ENCODE measurements at places on chromosomes 13 and 19.

DNA sequence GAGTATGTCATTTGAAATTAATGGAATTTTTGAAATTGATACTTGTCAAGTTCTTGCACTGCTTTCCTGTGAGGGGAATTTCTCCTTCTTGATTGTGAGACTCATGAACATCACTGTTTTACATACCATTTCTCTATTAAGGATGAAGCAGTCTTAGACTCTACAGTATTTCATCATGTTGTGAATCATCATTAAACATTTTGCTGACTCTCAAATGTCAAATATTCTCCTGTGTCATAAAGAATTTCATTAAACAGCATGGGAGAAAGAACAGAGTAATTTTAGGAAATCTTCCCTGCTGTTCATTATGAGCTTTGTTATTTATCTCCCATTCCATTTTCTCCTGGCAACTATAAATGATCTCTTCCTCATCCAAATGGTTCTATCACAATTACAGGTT lies 729.0 kb downstream of the PCDH9 start:
- no peak for DNase-seq

DNA sequence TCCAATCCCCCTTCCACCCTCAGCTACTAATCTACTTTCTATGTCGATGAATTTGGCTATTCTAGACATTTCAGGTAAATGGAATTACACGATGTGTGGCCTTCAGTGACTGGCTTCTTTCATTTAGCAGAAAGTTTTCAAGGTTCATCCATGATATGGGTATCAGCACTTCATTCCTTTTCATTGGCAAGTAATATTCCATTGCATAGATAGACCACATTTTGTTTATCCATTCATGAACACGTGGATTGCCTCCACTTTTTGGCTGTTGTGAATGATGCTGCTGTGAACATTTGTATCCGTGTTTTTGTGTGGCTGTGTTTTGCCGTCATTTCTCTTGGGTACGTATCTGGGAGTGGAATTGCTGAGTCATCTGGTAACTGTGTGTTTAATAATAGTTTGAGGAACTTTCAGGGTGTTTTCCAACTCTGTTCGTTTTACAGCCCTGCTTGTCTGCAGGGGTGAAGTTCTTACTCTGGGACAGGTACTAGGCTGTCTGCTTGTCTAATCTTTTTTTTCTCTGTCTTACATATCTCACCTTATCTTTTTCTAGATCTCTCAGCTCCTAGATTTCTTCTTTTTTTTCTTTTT lies 32.5 kb downstream of the MARK4 start:
- no peak for DNase-seq

DNA sequence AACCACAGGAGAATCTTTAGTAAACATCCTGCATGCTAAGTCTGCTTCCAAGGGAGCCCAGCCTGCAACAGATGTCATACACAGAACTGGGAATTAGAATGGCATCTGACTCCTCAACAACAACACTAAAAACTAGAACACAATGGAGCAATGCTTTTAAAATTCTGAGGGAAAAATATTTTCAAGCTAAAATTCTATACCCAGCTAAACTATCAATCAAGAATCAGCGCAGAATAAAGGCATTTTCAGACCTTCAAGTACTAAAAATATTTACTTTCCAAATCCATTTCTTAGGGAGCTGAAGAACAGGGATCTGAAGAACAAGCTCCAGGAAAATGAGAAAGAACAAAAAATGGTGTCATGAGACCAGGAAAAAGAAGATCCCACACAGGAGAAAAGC lies 46.9 kb upstream of the CHST8 start:
- DNase-seq, result no peak

DNA sequence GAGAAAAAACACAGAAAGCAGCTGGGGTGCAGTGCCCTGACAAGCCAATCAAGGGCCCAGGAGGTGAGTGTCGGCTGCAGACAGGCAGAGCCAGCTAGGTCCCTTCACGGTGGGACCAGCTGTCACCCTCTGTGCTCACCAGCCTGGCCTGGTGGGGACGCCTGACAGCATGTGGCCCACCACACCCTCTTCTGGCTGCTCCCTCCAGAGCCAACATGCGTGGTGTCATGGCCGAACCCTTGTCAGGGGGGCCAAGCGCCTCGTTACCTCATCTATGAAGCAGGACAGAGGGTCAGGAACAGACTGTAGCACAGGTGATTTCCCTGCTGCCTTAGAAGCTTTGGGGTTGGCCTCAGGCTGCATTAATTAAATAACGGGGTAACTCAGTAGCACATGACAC lies 40.0 kb upstream of the ISYNA1 start:
- DNase-seq, result no peak

GRCh38 chr13:24050796-24051715 lies 109.5 kb upstream of the SPATA13 start:
- no peak for DNase-seq

DNA sequence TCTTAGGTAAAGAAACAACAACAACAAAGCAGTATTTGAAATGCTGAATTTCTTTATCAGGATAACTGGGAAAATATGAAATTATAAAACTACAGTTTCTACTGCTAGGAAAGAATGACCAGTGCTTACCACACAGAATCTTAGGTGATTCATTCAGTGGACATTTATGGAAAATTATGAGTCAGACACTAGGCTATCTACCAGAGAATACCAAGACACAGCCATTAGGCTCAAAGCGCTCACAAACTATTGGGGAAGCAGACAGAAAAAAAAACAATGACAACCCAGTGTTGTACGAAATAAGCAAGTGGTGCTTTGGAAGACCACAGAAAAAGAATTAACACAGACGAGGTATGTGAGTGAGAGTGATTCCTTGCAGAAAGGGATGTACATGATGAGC lies 1019.5 kb downstream of the PCDH9 start:
- no peak for DNase-seq

DNA sequence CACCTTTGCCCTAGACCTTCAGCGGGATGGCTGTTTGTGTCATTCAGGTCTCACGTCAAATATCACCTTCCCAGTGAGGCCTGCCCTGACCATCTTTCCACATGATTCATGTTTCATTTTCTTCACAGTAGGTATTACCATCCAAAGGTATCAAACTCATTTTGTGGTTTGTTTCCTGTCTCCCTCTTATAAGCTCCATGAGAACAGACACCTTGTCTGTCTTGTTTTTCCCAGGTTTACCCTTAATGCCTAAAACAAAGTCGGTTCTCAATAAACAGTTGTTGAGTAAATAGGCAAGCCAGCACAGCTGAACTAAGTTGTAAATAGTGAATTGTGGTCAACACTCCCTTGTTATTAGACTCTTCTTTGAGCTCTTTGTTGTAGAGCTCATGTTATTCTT lies 122.6 kb upstream of the GJB6 start:
- no peak for DNase-seq

DNA sequence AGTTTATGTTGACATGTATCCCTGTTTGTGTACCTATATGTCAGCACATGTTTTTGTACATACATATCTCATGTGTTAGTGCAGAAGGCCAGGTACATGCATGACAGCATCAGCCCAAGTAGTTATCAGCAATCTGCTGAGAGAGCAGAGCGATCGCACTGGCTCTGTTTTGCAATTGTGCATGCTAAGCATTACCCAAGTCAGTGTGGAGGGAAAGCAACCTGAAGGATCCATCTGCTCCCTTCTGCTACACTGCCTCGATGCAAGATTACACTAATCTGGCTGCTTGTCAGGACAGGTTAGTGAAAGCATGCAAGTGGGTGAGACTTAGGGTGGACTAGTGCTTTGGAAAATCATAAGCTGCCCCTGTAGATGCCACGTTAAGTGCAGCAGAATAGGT lies 211.8 kb downstream of the PCCA start:
- DNase-seq, result no peak

DNA sequence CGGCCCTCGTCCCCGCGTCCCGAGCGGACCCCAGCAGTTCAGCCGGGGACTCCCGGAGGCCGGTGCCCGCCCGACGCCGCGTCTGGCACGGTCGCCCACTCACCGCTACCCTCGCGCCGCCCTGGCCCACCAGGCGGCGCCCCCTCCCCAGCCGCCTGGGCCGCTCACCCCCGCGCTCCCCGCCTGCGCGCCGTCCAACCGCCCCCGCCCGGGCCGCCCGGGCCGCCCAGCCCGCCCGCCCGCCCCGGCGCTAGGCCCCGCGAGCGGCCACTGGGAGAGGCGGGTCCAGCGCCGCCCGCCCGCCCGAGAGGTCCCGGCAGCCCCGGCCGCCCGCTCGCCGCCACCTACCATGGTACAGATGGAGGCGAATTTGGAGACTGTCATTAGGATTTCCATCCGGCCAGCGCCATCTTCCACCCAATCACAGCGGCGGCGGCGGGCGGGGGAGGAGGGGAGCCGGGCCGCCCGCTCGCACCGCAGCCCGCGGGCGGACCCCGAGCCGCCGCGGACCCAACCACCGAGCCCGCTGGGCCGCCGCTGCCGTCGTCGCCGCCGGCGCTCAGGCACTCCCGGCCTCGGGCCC lies at the start of gene USP12:
TSS of gene USP12 (minus strand) at position 568 of the 583 bp plus-strand sequence. CDS start at position 396, 172 bp downstream.
- no peak for DNase-seq

GRCh38 chr19:39497996-39498797 lies 550 bp upstream of the DLL3 start:
- DNase-seq, result peak; percentile 49

DNA sequence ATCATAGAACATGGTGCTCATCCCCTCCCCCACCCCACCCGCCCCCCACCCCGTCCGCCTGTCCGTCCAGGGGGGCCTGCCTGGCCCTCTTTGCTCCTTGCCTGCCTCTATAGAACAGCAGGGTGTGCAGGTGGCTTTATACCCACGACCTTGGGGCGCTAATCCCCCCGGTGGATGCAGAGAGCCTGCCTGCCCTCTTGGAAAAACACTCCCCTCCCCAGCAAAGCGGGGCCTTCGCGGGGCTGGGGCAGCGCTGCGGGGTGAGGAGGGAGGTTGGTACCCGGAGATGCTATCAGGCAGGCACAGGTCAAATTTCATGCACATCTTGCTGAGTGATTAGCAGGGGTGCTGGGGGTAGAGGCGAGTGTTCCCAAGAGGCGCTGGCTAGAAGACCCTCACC lies 21.9 kb downstream of the RFX1 start:
- DNase-seq, result no peak

DNA sequence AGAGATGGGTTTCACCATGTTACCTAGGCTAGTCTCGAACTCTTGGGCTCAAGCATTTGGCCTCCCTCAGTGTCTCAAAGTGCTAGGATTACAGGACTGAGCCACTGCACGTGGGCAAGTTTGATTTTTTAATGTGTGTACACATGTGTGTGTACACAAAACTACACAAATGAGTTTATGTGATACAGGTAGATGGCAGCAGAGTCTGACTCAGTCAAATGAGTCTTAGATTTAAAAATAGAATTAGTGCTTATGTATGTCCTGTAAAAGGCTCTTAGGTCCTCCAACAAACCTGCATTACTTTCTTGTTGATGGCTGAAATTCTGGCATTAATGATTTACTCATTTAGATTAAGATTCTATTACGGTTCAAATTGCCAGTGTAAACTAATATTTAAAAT lies 293.7 kb downstream of the PCDH17 start:
- no peak for DNase-seq

DNA sequence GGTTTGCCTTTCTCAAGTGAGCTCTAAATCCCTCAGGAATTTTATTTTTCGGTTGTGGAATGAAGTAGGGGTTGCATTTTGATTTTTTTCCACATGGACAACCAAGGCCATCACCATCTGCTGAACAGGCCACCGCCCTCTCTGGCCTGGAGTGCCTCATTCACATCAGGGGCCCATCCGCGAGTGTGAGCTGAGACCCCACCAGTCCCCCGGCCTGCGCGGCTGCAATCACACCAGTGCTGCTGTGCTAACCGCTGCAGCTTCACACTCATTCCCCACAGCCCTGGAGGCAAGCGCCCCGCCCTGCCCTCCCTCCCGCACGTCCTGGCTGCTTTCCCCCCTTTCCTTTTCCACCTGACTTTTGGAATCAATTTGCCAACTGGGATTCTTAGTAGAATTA lies 35.7 kb upstream of the ARHGEF7 start:
- no peak for DNase-seq

DNA sequence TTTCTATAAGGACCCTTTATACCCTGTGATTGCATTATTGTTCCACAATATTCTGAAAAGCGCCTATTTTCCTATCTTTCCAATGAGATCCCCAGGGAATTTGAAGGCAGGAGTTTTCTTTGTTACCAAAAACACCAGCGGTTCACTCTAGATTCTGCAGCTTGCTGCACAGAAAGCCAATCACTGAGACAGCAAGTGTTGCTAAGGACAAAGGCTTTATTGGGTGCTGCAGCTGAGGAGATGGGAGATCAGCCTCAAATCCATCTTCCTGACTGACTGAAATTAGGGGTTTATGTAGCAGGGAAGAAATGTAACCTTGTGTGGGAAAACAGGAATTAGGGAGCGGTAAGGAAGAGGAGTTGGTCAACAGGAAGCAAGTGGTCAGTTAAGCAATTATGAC lies 42.6 kb upstream of the MYO16 start:
- no peak for DNase-seq

All from ovary (tissue), 10 donors.